ENCODE measurements at places on chromosomes 1 and 21.

DNA sequence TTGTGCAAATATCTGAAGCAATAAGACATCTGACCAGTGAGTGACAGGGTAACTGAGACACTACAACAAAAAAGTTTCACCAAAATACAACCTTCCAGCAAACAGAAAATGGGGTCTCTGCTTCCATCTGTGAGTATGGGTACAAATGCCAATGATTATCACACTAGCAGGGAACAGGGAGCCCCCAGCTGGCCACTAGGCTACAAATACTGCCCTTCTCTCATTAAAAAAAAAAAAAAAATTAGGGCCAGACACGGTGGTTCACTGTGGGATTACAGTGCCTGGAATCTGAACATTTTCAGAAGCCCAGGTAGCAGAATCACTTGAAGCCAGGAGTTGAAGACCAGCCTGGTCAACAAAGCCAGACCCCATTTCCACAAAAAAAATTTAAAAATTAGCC lies 48.4 kb upstream of the EDARADD start:
- no peak for DNase-seq

DNA sequence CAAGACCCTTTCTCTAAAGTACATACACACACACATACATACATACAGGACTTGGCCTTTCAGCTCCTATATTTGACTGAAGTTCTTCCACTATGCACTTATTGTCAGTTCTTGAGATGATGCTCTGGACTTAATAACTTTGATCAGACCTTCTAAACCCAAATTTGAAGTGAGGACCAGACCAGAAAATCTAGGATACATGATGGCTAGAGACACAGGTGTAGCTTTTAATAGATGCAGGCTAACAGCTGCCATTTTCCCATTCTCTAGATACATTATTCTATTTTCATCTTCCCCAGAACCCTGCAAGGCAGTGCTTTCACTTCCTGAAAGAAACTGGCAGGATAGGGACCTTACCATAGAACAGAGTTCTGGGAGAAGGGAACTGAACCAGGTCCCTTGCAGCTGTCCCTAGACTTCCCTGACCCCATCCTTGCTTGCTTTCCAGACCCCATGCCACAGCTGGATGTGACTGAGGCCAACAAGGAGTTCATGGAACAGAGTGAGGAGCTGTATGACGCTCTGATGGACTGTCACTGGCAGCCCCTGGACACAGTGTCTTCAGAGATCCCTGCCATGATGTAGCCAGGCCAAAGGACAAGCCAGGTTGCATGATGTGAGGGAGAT lies 14.9 kb upstream of the RAB42 start:
- DNase-seq = no peak

DNA sequence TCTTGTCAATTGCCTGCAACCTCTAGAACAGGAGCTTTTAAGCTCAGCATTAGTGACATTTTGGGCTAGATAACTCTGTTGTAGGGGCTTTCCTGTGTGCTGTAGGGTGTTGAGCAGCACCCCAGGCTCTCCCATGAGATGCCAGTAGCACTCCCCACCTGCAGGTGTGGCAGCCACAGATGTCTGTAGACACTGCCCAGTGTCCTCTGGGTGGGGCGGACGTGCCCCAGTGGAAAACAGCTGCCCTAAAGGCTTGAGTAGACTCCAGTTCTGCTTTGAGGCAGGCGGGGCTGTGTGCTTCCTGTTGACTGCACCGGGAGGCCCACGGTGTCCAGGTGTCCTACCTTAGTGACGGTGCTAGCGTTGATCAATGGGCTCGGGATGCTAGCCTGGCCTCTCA lies 16.9 kb upstream of the PWP2 start:
- no peak for DNase-seq

GRCh38 chr21:29287383-29287782 lies 11.3 kb upstream of the BACH1 start:
- peak; percentile 37 for DNase-seq

- no peak for DNase-seq
These were observed 36.1 kb downstream of the KANK4 start for GRCh38 chr1:62282909-62283755.

GRCh38 chr1:210535761-210536160 lies 207.1 kb downstream of the HHAT start:
- DNase-seq = no peak

GRCh38 chr1:161137881-161138280 lies 5.4 kb upstream of the DEDD start:
- DNase-seq = no peak

- no peak for DNase-seq
These were observed 13.5 kb downstream of the GNG4 start for GRCh38 chr1:235635938-235636662.

Measured in fibroblast of skin of back (primary cell).